ENCODE measurements at places on chromosomes 5 and 9.

DNA sequence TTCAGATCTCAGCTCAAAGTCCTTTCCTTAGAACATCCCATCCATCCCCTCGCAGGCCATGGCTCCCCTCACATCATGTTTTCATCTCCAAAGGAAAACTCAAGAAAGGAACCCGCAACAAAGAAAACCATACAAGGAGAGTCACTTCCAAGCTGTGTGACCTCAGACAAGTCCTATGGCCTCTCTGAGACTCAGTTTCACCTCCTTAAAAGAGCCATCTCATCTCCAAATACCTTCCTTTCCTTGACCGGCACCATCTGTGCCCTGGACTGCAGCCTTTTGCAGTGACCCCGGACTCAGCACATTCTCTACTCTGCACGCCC lies 10.7 kb downstream of the CORO2A start:
- no peak for DNase-seq

DNA sequence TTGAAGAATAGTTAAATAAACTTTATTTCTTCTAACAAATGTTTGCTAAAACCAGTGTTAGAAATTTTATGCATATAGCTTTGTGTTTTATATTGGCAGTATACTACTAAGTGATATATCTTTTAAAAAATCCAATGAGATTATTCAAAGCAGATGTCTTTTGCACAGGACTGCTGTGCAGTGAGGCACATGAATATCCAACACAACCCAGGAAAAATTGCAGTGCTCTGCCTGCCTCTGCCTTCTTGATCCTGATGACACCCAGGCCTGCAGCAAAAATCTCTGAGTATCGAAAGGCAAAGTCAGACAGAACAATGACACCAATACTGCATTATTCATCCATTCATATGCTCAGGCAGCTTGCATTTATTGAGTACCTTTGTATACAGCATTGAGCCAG lies 1076.5 kb upstream of the ARRDC3 start:
- no peak for DNase-seq

DNA sequence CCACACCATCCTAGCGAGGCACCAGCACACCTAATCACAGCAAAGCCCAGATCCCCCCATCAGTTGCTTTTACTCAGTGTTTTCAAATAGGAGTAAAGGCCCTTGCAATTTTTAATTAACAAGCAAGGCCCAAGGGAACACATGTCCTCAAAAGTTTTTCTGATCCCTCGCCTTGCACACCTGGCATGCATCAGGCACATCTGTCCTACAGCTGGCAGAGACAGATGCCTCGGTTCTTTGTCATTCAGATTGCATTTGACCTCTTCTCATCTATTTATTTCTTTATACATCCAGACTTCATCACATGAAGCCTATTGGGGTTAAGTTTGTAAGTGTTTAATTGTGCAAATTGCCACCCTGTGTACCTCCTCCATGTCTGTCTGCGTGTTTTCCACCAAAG lies 241.4 kb downstream of the MARCHF11 start:
- no peak for DNase-seq

- peak; percentile 36 for DNase-seq
These were observed at the start of gene JMY for GRCh38 chr5:79235634-79236361. JMY (plus strand) TSS chr5:79236131; CDS start chr5:79236651, 520 bp downstream.

DNA sequence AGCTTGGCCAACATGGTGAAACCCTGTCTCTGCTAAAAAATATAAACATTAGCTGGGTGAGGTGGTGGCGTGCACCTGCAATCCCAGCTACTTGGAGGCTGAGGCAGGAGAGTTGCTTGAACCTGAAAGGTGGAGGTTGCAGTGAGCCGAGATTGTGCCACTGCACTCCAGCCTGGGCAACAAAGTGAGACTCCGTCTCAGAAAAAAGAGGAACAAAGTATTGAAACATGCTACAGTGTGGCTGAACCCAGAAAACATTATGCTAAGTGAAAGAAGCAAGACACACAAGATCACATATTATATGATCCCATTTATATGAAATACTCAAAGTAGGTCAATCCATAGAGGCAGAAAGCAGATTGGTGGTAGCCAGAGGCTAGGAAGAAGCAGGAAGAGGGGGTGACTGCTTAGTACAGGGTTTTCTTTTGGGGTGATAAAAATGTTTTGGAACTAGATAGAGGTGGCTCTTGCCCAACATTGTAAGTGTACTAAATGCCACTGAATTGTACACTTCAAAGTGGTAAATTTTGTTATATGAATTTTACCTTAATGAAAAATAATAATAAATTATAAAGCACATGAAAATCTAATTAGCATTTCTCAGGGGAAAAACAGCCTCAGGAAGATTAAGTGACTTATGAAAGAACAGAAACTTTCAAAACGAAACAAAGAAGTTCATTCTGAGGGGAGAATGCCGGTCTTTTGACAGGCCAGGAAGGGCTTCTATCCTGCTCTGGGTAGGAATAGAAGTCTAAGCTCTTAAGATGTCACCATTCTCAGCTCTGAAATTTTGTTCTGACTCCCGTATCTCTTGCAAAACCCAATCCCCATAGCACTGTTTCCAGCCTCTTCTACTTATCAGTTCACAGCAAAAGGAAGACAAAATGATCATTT lies 161.1 kb upstream of the TBCA start:
- no peak for DNase-seq

All from brain pericyte (primary cell).